ENCODE measurements at places on chromosomes 1 and 21.

- DNase-seq, result no peak
Measured at GRCh38 chr1:59645893-59646292, 168.9 kb upstream of the HOOK1 start.

DNA sequence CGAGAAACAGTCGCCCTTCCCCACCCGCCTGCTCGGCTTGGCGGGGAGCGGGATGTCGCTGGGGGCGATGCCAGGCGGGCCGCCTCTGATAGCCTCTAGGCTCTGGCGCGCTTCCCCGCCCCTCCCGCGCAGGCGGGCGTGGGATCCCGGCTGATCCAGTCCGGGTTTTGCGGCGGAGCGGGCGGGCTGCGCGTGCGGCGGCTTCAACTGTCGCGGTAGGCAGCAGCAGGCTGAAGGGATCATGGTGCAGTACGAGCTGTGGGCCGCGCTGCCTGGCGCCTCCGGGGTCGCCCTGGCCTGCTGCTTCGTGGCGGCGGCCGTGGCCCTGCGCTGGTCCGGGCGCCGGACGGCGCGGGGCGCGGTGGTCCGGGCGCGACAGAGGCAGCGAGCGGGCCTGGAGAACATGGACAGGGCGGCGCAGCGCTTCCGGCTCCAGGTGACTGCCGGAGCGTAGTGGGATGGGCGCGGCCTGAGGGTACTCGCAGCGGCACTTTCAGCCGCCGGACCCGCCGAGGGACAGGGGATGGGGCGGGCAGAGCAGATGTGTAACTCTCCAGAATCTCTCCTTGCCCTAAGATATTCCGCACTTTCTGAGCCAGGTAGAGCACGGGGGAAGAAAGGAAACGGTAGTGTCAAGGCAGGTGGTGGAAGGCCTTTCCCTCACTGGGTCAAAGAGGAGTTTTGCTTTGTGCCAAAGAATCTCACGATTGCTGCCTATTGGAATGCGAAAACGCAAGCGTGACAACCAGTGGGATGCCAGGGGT lies at the start of gene FAAH:
FAAH (plus strand) TSS at position 210 of the 764 bp plus-strand sequence; CDS start at position 242, 32 bp downstream.
- DNase-seq, result peak; percentile 63

- no peak for DNase-seq
Measured at GRCh38 chr1:204385727-204386126, 25.9 kb downstream of the PPP1R15B start.

GRCh38 chr1:38175121-38175520 lies 128.5 kb upstream of the POU3F1 start:
- DNase-seq, result no peak

GRCh38 chr1:235136111-235136510 lies 7.5 kb upstream of the TOMM20 start:
- DNase-seq, result no peak

GRCh38 chr1:55575571-55576279 lies 360.6 kb upstream of the USP24 start:
- no peak for DNase-seq

DNA sequence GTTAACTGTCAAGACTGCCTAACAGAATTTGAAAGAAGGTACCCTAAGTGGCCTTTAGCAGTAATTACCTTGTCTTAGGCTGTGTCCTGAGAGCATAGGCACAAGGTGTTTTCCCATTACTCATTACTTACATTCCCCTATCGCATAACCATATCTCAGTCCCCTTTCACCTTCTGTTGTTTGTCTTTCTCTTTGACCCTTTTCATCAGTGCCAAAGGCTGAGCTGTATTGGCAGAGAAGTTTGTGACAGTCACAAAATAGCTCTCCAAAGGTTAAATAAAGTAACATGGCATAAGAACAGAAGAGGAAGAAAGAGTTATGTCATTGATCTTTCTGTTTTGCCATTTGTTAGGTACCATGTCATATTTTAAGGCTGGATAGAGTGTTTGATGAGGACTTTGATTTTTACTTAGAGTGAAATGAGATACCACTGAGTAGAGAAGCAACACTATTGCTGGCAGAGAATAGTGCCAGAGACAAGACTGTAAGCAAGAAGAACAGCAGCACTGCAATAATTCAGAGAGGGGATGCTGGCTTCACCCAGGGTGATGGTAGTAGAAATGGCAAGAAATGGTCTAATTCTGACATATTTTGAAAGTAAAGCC lies 497.8 kb downstream of the TTLL7 start:
- no peak for DNase-seq

- DNase-seq, result peak; percentile 60
Measured at GRCh38 chr1:32753532-32754316, 51.2 kb upstream of the SYNC start.

GRCh38 chr1:31760471-31761470 lies 3.4 kb downstream of the ADGRB2 start:
- DNase-seq, result no peak

DNA sequence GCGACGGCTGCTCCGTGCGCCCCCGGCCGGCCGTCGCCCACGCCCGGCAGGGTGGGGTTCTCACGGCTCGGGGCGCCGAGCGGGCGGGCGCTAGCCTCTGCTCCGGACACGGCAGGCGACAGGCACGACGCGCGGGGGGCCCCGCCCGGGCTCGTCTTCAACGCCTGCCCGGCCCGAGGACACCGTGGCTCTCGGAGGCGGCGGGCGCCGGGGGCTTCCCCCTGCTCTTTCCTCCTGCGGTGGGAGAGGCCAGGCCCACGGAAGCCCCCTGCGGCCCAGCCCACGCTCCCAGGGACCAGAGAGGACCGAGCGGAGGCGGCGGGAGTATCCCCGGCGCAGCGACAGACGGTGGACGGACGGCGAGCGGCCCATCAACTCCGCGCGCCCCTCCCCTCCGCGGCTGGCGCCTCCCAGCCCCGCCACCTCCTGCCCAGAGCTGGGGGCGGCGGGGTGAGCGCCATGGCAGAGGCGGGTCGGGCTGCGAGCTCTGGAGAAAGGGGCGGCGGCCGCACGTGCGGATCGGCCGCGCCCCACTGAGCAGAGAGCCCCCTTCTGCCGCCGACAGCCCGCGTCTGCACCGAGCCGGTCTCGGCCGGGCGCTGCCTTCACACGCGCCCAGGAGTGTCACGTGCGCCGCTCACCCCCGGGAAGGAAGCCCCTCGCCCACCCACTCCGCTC lies at the start of the genes SHE and TDRD10:
SHE (minus strand) TSS at position 347 of the 678 bp plus-strand sequence. CDS start 386 bp downstream, outside the sequence.
TDRD10 (plus strand) TSS at position 154 of the 678 bp plus-strand sequence. CDS start 4,685 bp downstream, outside the sequence.
- peak; percentile 33 for DNase-seq

DNA sequence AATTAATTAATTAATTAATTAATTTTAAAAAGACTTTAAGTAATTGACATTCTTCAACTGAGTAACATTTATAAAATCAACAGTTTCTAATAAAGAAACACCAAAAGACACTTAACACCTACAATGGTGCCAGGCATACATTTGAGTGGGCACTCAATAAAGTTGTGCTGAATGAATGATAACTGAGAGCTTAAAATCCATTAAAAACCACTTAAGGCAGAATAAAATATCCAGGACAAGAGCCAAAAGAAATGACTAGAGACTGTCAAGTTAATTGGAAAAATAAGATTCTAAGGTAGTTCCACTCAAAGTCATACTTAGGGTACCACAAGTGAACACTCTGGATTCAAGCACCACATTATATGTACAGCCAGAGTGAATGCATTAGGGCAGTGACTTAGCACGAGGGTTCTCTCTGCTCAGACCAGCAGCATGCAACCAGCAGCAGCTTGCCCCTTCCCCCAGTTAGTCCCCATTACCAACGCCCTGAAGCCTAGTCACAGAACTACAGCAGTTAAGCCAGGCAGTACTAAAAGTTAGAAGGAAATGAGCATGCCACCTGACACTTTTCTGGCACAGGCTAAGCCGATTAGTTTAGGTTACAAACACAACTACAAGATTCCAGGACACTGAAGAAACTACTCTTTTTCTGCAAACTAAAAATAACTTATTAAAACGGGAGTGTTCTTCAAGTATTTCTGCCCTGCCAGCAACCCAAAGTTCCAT lies 46.5 kb downstream of the LUZP1 start:
- DNase-seq, result no peak

DNA sequence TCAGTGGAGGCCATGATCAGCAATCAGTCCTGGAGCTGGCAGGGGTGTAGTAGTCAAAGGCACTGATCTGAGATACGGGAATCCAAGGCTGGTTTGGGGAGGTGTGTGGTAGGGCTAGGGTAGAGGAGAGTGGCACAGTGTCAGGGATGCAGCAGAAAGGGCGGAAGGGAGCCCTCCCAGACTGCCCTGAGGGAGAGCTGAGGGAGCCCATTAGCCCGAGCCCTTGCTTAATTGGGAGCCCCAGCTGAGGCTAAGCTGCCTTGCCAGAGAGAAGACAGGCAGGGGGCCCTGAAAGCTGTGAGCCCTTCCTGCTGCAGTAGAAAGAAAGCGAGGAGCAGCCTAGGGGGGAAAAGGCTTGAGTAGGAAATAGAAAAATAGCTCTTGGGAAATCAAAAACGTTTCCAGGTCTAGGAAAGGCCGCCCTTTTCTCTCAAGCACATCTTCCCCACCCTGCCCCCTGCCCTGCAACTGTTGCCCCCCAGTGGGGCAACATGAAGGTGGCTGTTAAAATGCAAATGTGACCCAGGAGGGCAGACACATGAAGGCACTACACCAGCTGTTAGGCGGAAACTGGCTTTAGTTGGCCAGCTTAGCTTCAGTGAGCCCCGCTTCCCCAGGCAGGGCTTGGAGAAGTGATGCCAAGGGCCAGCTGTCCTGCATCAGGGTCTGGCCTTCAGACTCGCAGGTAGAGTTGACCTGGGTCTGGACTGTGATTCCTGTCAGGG lies 106.2 kb downstream of the UCK2 start:
- no peak for DNase-seq

DNA sequence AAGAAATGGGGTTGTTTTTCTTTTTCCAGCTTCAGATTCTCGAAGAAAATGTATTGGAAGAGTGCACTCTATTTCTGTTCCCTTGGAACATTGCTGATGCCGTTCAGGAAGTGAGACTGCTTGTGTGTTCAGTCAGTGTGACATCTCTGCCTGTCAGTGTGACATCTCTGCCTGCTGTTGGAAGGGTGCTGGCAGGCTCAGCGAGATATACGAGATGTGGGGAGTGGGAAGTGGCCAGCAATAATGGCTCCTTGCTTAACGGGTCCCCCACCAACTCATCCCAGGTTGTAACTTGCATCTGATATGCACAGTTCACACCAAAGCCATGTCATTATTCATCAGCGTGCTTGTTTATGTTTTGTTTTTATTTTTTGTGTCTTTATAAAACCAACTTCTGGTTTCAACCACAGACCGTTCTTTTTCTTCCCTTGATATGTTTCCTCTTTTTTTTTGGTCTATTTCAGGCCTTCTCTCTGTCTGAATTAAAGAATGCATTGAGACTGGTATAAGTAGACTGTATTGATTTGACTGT lies 145.4 kb downstream of the GALNT2 start:
- no peak for DNase-seq

DNA sequence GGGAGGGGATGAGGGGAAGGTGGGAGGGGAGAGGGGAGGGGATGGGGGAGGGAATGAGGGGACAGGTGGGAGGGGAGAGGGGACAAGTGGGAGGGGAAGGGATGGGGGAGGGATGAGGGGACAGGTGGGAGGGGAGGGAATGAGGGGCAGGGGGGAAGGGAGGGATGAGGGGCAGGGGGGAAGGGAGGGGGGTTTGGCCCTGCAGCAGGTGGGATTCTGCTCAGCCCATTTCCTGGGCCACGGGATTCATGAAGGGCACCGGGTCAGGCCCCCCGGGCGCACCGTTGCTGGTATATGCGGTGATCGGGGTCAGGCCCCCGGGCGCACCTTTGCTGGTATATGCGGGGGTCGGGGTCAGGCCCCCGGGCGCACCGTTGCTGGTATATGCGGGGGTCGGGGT lies 15.1 kb upstream of the SAMD11 start:
- DNase-seq, result no peak

- DNase-seq, result no peak
Measured at GRCh38 chr1:160082926-160083325, 1.6 kb downstream of the KCNJ9 start.

GRCh38 chr21:31750843-31751242 lies 18.9 kb upstream of the SCAF4 start:
- no peak for DNase-seq

- DNase-seq, result no peak
Measured at GRCh38 chr1:247077876-247078257, 744 bp downstream of the ZNF670 start.

DNA sequence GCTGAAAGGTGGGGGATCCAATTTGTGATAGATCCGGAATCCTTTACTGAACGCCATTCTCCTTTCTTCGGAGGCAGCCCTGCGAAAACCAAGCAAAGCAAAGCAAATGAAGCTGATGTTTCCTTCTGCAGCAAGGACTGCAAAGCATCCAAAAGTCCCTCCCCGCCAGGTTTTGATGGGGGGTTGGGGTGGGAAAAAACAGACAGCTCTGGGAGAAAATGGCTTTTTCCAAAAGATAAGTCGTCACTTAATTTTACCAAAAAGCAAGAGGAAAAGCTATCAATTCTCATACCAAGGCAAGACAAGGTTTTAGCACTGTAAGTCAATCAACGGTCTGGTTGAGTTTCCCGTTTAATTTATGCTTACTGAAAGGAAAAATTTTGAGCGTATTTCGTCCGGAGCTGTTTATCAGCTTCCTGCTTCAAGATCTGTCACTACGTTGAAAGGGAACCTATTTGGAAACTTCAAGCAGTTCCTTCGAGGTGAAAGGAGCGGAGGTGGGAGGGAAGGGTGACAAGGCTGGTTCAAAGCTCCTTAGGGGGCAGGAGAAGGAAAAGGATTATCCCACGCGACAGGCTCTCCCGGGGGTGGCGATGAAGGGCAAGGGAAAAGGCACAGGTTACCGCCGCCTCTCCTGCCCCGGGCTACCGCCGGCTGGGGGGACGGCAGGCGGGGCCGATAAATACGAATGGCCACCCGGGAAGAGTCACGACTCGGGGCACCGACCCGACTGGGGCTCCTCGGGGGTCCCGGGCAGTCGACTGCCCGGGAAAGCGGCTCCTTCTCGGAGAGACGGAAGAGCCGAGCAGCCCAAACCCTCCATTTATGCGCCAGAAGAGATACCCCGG lies 750 bp downstream of the SYNJ1 start:
- peak; percentile 9 for DNase-seq

GRCh38 chr1:154856049-154856448 lies 14.0 kb downstream of the KCNN3 start:
- DNase-seq, result no peak

DNA sequence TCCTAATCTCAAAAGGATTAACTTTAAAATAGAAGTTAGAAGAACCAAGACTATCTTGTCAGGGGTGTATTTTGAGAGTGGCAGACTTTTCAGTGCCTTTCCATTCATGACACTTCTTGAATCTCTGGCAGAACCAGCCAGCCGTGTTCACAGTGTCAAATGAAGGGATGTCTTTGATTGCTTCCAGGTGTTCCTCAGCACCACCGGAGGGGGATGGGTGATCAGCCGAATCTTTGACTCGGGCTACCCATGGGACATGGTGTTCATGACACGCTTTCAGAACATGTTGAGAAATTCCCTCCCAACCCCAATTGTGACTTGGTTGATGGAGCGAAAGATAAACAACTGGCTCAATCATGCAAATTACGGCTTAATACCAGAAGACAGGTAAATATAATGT lies 32.3 kb downstream of the FMO1 start:
- DNase-seq, result no peak

- peak; percentile 80 for DNase-seq
Measured at GRCh38 chr1:121519042-121519755, 334.4 kb downstream of the SRGAP2C start.

All from stimulated activated naive CD8-positive, alpha-beta T cell treated with anti-CD3 and anti-CD28 coated beads, Interleukin-15, amount 100 ng/mL, for 72 hours (primary cell).